ENCODE measurements at places on chromosomes 2 and 18.

- DNase-seq, result no peak
Measured at GRCh38 chr2:9782197-9782719, 61.0 kb upstream of the TAF1B start.

- DNase-seq, result no peak
Measured at GRCh38 chr2:195270466-195271039, 386.5 kb upstream of the SLC39A10 start.

DNA sequence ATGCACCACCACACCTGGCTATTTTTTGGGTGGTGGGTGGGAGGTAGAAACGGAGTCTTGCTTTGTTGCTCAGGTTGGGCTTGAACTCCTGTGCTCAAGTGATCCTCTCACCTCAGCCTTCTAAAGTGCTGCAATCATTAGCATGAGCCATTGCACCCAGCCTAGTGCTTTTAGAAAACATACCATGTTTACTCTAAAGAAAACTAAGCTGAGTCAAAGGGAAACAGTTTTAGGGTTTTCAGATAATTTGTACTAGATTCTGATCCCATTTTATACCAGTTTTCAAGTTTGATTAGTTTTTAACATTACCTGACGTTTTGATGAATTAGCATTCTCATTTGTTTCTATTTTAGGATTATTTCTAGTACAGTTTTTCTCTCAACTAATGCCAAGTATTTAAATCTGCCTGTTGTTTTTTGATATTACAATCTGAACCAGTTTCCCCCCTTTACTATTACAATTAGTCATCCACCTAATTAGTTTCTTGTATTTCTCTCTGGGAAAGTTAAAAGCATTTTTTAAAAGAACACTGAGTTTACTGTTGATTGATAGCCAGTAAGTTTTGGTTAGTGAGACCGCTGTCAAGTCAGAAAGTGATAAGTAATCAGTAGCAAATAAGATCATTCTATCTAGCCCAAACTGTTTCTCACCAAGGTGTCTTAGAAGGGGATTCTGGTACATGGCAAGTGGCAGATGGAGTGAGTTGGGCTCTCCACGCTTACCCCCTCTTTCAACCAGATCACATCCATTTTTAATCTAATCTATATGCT is 24.2 kb upstream of the TBR1 start:
- no peak for DNase-seq

- no peak for DNase-seq
Measured at GRCh38 chr2:207479198-207479785, 50.5 kb upstream of the CREB1 start.

DNA sequence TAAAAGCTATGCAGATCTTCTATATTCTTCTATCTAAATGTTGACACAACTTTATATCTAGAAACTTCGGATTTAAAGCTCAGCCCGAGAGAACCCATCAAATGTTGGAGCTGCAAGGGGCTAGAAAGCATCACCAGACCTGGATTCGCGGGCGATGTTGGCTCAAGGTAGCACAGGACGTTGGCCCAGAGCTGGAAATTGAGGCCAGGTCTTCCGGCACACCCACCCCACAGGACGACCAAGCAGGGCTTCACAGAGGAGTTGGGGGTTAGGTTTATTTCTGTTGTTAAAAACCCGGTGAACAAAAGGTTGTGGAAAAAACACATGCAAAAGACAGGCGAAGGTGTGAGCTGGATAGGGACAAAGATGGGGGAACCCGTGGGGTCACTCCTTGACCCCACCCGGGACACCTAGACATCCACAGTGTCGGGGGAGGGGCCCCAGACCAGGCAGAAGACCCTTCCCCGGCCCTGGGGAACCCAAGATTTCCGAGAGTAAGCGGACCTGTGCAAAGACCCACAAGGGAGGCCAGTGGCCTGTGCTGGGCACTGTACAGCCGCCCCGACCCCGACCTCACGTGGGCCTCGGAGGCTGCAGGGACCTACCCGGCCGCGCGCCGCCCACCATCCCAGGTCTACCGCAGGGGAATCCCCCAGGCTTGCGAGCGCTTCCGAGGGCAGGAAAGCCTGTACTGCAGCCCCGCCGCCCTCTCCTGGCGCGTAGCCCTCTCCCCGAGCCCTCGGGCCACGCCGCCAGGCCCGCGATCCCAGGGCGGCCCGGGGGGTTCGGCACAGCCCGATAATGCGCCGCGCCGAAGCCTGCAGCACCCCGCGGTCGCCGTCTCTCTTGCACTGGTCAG is 1.8 kb upstream of the AGBL5 start:
- DNase-seq, result no peak

DNA sequence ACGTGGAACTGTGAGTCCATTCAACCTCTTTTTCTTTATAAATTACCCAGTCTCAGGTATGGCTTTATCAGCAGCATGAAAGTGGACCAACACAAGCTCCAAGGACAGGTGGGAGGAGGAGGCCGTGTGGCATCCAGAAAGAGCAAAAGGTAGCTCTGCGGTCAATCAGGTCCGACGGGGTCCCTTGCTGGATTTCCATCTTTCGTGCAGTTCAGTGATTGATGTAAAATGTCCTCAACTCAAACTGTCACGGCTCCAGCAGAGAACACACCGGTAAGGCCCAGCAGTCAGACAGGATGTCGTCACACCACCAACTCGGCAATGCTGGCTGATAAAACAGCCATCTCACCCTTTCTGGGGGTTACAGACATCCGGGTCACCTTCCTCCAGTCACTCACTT is 123.3 kb downstream of the PXDN start:
- DNase-seq, result no peak

GRCh38 chr18:55121397-55122170 is 162.3 kb upstream of the CCDC68 start:
- DNase-seq, result no peak

DNA sequence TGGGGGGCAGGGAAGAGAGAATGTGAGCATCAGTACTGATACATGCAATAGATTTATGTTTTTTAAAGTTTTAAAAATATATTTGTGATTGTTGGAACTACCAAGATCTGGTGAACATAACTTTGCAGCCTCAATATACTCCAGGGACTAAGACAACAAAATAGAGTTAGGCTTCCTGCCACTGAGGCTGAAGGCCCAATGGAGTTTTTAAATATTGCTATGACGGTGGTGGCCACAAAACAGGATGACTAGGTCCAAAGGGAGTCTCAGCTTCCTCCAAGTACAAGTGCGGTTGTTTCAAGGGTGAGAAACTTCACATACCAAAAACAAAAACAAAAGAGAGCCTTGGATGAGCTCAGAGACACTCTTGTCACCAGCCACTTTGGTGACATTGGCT is 72.9 kb downstream of the CCBE1 start:
- DNase-seq, result no peak

DNA sequence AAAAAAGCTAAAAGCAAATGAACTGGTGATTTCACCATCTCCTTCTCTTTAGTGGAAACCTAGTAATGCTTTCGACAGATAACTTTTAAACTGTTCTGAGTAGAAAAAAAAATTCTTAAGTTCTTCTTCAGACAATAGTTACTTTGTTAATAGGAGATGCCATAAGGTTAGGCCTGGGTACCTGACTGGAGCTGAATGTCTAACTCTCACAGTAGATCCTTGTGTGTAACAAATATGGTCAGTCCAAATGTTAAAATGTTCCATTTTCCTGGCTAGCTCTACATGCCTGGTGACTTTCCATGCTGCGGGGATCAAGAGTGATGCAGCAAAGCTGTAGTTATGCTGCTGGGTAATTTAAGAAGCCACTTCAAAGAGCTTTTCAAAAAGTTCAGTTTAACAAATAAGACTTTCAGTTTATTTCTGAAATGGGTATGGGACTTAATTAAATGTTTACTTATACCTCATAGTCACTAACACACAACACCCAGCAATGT is 264.0 kb upstream of the SESTD1 start:
- no peak for DNase-seq

DNA sequence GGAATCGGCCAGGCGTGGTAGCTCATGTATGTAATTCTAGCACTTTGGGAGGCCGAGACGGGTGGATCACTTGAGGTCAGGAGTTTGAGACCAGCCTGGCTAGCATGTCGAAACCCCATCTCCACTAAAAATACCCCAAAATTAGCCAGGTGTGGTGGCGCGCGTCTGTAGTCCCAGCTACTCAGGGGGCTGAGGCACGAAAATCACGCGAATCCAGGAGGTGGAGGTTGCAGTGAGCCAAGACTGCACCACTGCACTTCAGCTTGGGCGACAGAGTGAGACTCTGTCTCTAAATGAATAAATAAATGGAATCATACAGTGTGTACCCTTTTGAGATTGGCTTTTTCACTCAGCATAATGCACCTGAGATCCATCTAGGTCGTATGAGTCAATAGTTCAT is 19.4 kb upstream of the TTC39C start:
- DNase-seq, result no peak

DNA sequence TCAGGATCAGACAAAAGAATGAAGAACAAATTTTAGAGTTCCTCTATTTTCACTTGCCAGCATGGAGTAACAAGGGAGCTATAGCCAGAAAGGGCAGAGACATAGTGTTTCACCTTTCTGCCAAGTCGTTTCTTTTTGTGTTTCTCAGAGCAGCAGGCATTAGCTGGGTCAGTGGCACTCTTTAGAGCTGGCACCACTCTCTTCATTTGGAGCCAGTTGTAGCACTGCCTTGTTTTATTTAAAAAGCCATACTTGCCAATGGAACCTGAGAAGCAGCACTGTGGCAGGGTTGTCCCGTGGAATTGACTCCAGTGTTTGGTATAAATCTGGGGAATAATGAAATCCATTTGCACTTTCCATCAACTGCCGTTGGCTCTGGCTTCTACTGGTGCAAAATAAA is 64.0 kb downstream of the LRRTM4 start:
- DNase-seq, result no peak

DNA sequence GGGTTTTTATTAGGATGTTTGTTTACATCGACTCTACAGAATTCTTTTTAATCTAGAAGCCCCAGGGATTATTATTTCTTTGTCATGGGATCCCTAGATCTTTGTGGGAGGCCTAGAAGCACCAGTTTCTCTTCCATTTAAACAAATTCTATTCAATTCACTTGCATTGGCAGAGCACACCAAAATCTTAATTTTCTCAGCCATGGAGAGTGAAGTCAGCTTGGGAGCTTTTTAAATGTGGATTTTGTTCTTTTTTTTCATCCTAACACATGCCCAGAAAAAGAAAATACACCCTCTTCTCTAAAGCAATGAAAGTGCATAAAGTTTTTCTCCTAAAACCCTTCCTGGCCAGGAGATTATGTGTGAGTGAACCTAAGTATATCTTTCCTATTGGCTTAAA is 38.5 kb downstream of the CDCA7 start:
- no peak for DNase-seq

- no peak for DNase-seq
Measured at GRCh38 chr2:4219571-4219970, 516.2 kb downstream of the DCDC2C start.

- no peak for DNase-seq
Measured at GRCh38 chr18:22932885-22933205, 283 bp upstream of the RBBP8 start.

- no peak for DNase-seq
Measured at GRCh38 chr2:196453613-196454047, 185.9 kb upstream of the CCDC150 start.

DNA sequence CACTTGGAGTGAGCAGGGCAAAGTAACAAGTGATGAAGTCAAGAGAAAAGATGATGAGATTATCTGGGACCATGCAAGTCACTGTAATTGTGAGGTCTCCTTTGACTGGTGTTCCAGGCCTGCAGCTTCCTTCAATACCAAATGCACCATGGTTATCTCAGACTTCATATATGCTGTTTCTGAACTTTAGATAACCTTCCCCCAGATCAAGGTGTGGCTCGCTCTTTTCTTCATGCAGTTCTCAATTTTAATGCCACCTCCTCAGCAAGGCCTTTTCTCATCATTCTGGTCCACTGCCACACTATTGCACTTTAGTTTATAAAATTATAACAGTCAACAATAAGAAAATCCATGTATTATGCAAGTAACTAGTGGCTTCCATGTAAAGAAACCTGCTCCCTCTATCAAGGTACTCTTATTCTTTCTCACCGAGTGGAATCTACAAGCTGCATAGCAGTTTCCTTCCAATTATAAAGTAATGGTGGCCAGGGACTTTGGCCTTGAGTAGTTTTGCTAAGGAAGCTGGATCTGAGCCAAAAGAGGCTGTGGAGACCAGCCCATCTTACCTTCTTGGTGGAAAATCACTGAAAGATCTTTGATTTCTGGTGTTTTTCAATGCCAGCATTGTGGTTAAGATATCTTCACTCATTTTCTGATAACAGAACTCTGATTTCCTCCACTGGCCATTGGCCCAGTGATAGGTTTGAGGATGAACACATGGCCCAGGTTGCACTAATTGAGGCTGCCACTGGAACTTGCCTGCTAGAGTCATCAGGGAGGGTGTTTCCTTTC is 113.6 kb downstream of the KCNE4 start:
- no peak for DNase-seq

DNA sequence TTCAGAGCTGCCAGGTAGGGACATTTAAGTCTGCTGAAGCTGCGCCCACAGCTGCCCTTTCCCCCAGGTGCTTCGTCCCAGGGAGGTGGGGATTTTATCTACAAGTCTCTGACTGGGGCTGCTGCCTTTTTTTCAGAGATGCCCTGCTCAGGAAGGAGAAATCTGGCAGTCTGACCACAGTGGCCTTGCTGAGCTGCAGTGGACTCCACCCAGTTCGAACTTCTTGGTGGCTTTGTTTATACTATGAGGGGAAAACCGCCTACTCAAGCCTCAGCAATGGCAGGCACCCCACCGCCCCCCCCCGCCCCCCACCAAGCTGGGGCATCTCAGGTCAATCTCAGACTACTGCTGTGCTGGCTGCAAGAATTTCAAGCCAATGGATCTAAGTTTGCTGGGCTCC is 458.1 kb upstream of the RAB12 start:
- no peak for DNase-seq

DNA sequence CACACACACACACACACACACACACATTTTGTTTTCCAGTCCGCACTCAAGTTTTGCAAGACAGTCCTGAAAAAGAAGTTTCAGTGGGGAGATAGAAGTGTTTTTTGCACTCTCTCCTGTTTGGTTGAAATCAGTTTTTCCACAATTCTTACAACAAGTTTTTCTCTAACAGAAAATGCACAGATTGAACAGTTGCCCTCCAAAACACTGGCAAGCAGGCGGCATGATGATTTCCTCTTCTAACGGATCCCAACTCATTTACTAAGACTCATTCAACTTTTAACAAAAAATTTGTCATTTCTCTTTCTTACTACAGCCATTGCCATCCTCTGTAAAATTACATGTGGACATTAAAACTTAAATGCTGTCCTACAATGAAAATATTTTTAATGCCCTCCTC is 117.6 kb upstream of the DTNA start:
- DNase-seq, result no peak

GRCh38 chr2:226953206-226953605 is 117.4 kb downstream of the RHBDD1 start:
- DNase-seq, result no peak

DNA sequence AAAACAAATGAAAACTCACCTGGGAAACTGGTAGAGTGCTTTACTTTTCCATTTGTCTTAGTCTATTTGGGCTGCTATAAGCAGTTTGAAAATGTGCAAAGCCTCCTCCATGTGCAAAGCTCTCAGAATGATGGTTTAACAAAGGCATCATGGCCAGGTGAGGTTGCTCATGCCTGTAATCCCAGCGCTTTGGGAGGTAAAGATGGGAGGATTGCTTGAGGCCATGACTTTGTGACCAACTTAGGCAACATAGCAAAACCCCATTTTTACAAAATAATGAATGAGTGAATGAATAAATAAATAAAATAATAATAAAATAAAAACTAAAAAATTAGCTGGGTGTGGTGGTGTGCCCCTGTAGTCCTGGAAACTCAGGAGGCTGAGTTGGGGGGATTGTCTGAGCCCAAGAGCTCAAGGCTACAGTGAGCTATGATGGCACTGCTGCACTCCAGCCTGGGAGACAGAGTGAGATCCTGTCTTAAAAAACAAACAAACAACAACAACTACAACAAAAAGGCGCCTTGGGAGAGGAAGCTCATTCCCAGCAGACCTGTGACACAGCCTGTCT is 71.8 kb downstream of the MYCN start:
- no peak for DNase-seq

Data from cerebellar nuclear complex (tissue), 1 donor.